ENCODE measurements at places on chromosomes 3 and 15.

DNA sequence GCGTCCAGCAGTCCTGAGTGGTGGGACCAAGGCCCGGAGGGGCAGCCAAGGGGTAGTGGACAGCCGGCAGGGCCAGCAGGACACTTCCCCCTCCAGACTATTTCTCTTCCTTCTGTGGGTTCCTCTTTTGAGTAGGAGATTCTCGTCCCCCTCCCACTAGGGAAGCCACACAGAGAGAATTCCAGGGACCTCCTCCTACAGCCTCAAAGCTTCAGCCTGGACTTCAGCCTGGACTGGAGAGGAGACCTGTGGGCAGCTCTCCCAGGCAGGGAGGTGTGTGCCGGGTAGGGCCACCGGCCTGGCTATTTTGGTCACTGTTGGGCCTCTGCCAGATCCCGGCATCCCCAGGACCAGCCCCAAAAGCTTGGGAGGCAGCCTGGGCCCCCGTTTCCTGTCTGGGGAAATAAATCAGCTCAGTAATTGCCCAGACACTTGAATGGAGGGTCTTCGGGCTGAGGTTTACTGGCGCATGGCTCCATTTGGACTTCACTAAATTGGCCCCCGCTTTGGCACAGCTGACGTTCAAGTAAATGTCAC, 1.3 kb downstream of the SLC6A6 start:
- peak; percentile 24 for DNase-seq

DNA sequence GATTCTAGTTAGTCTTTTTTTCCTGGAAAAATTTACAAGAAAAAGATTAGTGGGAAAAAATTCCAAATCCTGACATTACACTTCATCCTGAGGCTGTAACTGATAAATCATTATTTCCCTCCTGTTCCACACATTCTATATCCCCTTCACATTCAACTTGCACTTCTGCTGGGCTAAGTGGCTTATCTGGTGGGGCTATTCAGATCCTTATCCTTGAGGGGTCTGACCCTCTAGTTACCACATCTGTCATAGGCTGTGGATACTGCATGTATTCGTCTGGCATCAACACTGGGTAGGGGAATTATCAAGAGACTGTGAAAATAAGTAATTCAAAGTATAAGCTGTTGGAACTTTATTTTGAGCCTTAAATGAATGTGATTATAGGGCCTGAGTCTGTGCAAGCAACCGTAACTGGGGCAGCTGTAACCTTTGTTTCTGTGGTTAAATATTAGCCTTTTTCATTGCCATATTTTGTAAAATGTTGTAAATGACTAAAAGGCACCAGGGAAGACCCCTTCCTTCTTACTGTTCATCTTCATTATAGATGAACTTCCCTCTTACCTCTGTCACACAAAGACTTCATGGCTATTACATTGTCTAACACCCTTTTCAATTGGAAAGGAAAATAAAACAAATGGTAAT, 28.0 kb upstream of the TEX9 start:
- no peak for DNase-seq

DNA sequence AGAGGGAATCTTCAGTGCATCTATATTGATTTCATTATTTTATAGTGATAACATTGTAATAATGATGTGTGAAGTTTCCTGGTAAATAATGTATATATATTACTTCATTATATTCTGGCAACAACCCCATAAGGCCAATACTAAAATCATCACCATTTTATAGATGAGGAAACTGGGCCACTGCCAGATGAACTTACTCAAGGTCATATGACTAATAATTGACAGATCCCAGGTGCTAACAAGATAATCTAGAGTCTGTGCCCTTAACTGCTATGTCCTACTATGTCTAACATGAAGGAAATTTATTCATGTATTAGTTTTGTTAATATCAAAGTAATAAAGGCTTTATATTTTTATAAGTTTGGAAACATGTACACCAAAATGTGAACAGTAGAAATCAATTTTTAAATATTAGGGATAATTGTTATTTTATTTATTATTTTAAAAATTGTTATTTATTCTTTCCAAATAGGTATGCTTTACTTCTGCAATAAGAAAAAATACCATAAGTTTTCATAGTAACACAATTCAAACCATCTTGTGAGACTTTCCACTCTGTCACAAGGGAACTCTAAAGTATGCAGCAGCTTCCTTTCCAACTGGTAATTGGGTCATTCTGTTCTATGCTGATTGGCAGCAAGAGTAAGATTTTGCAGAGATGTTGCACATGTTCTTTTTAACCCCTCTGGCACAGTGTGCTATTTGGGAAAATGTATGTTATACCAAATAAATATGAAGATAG, 90.8 kb upstream of the CMC1 start:
- no peak for DNase-seq

- DNase-seq: no peak
Measured at GRCh38 chr15:67809866-67810265, 15.4 kb upstream of the SKOR1 start.

DNA sequence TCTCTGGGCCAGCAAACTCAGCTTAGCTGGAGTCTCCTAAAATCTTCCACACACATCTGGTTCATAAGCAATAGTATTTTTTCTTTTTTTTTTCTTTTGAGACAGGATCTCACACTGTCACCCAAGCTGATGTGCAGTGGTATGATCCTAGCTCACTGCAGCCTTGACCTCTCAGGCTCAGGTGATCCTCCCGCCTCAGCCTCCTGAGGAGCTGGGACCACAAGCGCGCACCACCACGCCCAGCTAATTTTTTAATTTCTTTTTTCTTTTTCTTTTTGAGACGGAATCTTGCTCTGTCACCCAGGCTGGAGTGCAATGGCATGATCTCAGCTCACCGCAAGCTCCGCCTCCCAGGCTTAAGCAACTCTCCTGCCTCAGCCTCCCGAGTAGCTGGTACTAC, 34.3 kb downstream of the RNU5B-1 start:
- no peak for DNase-seq

- DNase-seq: no peak
Measured at GRCh38 chr3:9441501-9442221, 44.2 kb downstream of the SETD5 start.

DNA sequence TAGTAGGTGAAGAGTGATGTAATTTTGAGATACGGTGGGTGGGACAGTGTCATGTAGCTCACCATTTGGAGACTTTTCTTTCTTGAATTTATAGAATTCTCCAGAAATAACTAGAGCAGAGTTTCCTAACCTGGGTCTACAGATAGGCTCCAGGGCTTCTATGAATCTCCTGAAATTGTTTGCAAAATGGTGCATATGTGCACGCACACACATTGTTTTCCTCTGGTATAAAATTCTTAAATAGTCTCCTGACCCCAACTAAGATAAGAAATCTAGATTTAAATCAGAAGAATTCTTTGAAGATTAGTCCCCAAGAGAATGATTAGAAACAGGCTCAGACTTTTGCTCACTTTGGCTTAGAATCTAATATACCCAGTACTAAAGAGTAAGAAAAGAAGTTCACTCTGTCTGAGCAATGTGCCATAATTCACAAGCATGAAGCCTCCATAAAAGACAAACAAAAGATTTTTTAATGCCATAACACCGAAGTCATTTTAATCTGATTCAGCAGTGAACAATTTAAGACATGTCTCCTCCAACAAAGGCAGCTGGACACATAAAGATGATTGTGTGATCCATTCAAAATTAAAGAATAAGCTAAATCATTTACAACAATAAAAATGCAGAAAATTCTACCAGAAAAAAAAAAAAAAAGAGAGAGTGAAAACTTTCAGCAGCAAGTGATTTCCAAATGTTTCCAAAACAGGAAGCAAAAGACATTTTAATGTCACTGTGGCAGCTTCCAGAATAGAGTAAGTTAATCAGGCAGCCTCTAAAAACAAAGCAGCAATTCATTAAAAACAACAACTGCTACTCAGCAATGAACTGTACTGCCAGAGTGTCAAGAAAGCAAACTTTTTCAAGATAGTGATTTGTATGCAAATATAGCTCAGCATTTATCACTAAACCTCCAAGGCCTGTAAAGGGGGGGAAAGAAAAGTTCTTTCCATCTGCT, 975.5 kb upstream of the CFAP20DC start:
- DNase-seq: no peak

DNA sequence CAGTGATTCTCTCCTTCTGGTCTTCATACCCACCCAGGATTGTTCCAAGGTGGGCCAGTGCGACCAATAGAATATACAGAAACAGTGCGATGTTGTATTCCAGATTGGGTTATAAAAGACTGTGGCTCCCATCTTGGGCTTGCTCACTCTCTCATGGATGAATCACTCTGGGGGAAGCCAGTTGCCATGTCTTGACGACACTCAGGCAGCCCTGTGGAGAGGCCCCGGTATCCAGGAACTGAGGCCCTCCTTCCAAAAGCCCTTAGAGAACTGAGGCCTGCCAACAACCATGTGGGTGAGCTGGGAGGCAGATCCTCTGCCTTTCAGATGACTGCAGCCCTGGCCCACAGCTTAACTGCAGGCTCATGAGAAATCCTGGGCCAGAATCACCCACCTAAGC, 57.2 kb downstream of the SH3GL3 start:
- DNase-seq: no peak

- no peak for DNase-seq
Measured at GRCh38 chr15:48334260-48334659, 3.0 kb downstream of the DUT start.

DNA sequence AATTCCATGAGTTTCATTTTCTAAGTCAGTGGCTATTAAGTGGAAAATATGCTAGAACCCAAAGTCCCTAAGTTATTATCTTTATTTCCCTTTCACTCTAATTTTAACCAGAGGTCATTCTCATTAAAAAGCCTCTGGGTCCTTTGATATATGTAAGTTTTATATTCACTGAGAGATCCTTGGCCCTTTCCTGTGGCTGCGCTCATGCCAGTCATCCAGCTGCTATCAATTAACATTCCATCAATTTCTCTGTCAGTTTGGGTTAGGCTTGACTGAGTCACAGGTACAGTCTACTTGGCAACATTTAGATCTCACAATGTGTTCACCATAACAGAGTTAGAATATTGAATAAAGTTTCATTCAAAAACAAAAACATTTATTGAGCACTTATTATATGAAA, 58.0 kb upstream of the FBN1 start:
- DNase-seq: no peak

DNA sequence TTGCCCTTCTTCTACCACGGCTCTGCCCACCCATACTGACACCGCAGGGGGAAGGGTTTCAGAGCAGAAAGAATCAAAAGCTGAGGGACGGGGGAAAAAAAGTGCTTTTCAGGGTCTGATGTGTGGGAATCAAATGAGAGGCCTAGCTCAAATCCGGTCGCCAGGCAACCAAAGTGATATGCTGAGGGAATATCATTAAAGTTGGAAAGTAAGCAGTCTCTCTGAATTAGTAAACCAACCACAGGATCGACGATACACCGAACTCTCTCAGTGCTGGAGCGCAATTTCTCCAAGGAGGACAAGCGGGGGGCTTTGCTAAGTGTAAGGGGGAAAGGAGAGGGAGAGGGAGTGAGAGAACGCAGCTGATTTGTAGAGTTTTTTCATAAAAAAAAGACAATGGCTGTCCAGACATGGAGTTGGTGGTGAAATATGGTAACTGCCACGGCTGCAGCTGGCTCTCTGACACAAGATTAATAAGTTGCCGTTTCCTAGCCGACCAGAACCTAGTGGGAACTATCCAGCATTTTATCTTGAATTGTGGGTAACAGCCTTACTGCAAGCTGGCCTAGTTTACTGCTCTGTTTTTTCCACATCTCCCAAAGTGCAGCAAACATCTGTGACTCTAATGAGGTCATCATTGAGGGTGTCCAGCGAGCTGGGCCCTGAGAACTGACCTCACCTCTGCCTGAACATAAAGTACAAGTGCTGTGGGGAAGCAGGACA, 530.2 kb downstream of the SOX2 start:
- no peak for DNase-seq

DNA sequence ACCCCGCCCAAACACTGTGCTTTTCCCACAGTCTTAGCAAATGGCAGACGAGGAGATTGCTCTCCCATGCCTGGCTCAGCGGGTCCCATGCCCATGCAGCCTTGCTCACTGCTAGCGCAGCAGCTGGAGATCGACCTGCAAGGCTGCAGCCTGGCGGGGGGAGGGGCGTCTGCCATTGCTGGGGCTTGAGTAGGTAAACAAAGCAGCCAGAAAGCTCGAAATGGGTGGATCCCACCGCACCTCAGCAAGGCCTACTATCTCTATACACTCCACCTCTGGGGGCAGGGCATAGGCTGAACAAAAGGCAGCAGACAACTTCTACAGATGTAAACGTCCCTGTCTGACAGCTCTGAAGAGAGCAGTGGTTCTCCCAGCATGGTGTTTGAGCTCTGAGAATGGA, 27.2 kb upstream of the WDR5B start:
- DNase-seq: no peak

DNA sequence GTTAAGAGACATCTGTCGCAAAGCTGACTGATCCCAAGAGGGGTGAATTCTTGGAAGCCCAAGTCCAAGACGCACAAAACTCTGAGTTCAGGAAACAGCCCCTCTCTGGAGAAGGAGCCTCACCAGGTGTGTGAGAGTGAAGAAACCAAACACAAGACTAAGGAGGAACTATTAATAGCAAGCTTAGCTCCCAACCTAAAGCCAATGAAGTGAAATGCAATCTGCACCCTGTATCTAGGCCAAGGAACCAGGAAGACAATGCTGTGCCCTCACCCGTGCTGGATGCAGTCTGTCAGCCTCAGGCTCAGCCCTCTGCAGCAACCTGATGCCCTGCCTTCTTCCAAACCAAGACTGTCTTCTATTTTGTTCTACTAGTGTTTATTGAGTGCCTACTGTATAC, 22.5 kb upstream of the THBS1 start:
- no peak for DNase-seq

GRCh38 chr15:69035205-69035917, 20.9 kb downstream of the NOX5 start:
- DNase-seq: no peak

- DNase-seq: no peak
Measured at GRCh38 chr3:10693457-10693856, 122.6 kb upstream of the SLC6A11 start.
